ENCODE measurements at places on chromosomes 7 and 10.
A peak's percentile ranks its signal among the peaks of the same experiment; 100 is the strongest.

- DNase-seq: no peak
Measured at GRCh38 chr10:3141351-3142005, 31.1 kb downstream of the PITRM1 start.

GRCh38 chr10:63935705-63936104 lies 414.5 kb downstream of the REEP3 start:
- no peak for DNase-seq

DNA sequence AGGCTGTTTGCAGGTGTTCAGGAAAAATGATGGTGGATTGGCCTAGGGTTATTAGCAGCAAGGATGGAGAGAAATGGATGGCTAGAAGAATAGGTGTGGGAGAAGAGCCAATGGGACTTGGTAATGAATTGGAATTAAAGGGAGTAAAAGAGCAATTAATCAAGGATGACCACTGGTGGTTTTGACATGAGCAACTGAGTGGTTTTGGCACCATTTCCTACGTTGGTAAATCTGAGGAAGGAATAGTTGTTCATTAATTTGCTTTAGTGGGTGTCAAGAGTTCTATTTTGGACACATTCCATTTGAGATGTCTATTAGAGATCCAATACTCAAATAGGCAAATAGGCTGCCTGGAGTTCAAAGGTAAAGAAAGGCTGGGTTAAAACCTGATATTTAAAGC lies 38.2 kb upstream of the NRBF2 start:
- DNase-seq: no peak

GRCh38 chr7:87510411-87510875 lies 35.0 kb upstream of the ABCB4 start:
- DNase-seq: no peak

- DNase-seq: no peak
Measured at GRCh38 chr10:31829776-31830175, 98.9 kb downstream of the ARHGAP12 start.

- DNase-seq: no peak
Measured at GRCh38 chr7:4785371-4785770, 9.9 kb downstream of the AP5Z1 start.

GRCh38 chr7:98281757-98282606 lies 496 bp downstream of the BRI3 start:
- peak; percentile 10 for DNase-seq

DNA sequence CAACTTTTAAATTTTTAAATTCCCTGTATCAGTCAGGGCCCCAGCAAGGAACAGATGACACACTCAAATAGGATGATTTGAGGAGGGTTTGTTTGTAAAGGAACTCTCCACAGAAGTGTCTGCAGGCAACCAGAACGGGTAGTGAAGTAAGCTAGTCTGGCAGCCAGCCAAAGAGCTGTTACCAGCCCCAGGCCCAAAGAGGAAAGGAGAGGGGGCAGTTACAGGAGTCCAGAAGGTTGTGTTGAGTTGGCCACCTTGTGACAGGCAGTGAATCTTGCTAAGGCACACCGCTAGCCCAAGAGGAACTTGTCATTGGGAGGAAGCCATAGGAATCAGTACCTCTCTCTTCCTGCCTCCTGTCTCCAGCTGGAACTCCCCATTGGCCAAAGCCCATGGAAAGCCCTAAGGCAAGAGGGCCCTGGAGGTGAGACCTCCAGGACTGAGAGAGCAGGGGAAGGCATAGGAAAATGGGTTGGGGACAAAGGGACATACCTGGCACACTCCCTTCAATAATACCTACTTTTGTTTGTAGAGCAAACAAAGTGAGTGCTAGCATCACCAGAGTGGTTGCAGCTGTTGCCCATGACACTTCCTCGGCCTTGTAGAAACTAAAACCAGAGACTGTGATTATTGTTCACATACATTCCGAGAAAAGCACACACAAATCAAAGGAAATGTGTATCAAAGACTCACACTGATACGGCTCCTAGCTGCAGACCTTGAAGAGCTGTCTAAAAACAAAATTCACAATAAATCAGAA lies 25.4 kb upstream of the GATAD1 start:
- DNase-seq: no peak

DNA sequence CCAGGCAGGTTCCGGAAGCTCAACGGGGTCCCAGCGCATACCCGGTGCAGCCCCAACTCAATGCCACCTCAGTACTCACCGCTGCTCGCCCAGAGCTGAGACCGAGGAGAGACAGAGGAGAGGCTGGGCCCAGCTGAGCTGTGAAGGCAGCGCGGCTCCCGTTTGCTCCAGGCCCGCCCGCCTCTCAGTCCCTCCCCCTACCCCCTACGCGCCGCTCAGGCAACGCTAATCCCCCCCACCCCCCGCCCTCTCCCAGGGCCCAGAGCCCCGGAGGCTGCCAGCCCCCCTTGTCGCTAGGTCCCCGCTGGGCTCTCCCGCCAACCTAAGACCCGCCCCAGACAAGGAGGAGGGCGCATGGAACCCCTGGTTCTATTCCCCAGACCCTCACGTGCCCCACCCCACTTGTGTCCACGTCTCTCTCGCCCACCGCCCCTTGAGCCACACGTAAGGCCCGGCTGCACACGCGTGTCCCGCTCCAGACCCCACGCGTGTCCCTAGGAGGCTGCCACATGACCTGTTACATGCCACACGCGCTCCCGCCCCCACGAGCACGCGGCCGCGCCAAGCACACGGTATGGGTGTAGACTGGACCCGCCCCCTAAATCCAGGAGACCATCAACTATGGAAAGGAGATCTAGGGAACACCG lies at the start of gene PSD:
Gene PSD (minus strand): TSS at position 164 of the 647 bp plus-strand sequence. CDS start 1,747 bp downstream, outside the sequence.
- DNase-seq: no peak

DNA sequence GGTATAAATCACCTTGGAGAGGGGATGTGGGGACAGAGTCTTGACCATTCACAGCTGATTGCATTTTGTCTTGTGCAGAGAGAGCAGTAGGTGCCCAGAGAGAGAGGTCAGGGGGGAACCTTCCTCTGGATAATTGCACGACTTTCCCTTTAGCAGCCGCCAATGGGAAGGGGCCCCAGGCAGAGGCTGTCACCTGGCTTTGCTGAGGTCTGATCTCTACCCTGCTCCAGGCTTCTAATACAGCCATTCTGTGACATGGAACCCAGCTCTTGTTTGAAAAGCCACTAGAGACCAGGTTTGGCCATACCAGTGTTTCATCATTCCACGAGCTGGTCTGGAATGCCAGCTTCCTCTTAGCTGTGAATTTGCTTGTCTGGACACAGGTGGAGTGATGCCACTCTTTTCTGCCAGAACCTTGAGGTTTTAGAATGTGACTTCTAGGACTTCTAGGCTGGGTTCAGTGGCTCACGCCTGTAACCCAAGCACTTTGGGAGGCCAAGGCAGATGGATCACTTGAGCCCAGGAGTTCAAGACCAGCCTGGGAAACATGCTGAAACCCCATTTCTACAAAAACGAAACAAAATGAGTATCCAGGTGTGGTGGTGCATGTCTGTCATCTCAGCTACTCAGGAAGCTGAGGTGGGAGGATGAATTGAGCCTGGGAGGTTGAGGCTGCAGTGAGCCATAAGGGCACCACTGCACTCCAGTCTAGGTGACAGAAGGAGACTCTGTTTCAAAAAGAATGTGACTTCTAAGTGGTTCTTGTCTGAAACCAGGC lies 159.9 kb downstream of the CAMK1D start:
- DNase-seq: no peak

DNA sequence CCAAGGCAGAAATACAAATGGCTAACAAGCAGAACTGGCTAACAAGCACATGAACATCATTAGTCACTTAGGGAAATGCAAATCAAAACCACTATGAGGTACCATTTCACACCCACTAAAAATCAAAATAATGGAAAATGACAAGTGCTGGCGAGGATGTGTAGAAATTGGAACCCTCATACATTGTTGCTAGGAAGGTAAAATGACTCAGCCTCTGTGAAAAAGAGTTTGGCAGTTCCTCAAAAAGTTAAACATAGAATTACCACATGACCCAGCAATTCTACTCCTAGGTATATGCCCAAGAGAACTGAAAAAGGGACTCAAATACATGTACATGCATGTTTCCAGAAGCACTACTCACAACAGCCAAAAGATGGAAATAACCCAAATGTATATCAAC lies 52.8 kb upstream of the ANAPC16 start:
- peak; percentile 2 for DNase-seq

DNA sequence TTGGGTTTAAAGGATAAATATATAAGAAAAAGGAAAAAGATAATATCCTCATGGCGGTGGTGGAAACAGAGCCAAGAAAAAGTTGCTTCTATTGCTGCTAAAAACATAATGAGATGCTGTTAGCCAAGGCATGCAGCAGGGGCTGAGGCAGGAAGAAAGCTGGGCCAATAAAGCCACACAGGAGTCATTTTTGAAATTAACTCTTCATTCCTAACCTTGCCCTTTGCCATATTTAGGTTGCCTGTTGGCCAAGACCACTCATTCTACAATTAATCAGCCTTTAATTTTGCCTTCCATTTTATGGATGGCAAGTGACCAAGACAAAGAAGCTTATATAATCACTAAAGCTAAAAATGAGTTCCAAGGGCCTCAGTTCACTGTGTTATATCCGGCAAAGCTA lies 58.2 kb downstream of the ARMH3 start:
- DNase-seq: no peak

DNA sequence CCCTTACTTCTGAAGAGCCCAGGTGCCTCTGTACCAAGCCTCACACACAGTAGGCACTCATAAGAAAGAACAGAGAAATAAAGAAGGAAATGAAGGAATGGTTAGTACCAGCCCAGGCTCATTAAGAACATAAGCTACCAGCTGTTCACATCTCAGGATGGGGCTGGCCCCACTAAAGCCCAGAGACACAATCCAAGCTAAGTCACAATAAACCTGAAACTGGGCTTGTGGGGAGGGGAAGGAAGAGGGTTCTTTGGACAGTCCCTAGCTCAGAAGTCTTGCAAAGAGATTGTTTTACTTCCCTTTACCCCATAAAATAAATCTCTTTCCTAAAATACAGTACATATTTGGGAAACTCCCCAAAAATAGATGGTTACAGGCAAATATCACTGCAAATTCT lies 24.3 kb downstream of the FBXW4 start:
- DNase-seq: no peak
